ENCODE measurements at places on chromosomes 2 and 18.

DNA sequence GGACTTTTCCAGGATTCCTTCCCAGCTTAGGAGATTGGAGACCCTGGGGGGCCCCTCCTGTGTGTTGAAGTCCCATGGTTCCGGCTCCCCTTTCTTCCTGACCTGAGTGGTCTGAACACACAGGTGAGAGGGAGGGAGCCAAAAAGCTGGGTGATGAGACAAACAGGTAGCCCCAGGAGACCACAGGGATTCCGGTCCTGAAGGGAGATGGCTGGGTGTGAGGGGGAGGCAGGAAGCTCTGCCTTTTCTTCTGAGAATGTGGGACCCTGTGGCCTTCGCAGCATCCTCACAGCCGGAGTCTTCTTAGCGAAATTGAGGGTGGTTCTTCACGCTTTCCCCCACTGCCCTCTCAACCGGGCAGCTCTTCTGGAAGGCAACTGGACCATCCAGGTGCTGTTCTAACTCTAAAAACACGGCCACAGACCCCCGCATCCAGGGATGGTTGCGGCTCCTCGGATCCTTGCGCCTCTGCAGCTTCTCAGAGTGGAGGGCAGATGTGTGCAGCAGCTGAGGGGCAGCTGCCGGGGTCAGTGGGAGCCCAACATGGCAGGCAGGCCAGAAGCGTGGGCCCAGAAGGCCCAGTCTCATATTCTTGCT lies 4.4 kb downstream of the SLC66A3 start:
- no peak for DNase-seq

GRCh38 chr18:51162617-51163016 lies 34.9 kb downstream of the MEX3C start:
- DNase-seq = no peak

GRCh38 chr18:72180689-72181088 lies 363.5 kb downstream of the CBLN2 start:
- DNase-seq = no peak

- no peak for DNase-seq
Measured at GRCh38 chr2:185643434-185643833, 95.2 kb upstream of the FSIP2 start.

- peak; percentile 66 for DNase-seq
Measured at GRCh38 chr2:67500541-67500940, 103.4 kb downstream of the ETAA1 start.

- DNase-seq = no peak
Measured at GRCh38 chr2:224798180-224798579, 82.0 kb upstream of the CCDC195 start.

- peak; percentile 33 for DNase-seq
Measured at GRCh38 chr2:181955010-181955409, 30.6 kb upstream of the PPP1R1C start.

DNA sequence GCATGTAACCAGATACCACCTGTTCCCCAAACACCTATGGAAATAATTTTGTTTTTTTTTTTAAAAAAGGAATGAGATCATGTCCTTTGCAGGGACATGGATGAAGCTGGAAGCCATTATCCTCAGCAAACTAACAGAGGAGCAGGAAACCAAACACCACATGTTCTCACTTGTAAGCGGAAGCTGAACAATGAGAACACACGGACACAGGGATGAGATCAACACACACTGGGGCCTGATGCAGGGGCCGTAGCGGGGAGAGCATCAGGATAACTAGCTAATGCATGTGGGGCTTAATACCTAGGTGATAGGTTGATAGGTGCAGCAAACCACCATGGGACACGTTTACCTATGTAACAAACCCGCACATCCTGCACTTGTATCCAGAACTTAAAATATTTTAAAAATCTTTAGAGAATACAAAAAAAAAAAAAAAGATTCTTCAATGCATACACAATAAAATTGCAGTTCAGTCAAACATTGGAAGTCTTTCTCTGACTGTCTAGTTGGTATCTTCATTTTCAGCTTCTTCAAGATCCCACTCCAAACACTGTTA lies 11.6 kb upstream of the CASP10 start:
- DNase-seq = no peak

GRCh38 chr2:10188211-10188610 lies 65.7 kb downstream of the RRM2 start:
- DNase-seq = no peak

DNA sequence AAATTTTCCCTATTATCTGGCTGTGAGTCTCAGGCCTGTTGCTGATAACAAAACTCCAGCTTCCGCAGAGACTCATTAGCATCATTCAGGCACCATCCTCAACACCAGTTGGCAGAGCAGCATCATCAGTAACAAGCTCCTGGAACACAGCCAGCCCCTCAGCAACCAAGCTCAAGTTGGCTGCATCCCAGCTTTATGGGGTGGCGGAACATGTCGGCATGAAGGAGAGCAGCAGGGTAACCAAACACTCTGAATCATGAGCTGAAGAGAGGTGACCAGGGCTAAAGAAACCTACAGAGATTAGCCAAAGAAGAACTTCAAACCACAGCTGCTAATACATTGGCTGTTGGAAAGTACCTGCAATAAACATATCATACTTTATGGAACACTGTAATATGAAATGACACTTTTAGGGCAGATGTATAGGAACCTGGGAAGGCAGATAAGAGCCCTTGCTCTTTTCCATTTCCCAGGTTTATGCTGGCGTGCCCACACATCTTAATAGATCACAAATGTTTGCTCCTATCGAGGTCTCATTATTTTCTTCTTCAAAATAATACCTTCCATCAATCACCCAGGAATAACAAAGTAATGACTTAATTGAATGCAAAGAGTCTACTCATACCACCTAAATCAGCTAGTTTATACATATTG lies 63.8 kb downstream of the PDE11A start:
- DNase-seq = no peak

- DNase-seq = no peak
Measured at GRCh38 chr2:207202645-207203044, 36.9 kb upstream of the KLF7 start.

- no peak for DNase-seq
Measured at GRCh38 chr2:20633001-20633400, 17.9 kb downstream of the HS1BP3 start.

- no peak for DNase-seq
Measured at GRCh38 chr2:202278944-202279343, 13.4 kb downstream of the NOP58 start.

DNA sequence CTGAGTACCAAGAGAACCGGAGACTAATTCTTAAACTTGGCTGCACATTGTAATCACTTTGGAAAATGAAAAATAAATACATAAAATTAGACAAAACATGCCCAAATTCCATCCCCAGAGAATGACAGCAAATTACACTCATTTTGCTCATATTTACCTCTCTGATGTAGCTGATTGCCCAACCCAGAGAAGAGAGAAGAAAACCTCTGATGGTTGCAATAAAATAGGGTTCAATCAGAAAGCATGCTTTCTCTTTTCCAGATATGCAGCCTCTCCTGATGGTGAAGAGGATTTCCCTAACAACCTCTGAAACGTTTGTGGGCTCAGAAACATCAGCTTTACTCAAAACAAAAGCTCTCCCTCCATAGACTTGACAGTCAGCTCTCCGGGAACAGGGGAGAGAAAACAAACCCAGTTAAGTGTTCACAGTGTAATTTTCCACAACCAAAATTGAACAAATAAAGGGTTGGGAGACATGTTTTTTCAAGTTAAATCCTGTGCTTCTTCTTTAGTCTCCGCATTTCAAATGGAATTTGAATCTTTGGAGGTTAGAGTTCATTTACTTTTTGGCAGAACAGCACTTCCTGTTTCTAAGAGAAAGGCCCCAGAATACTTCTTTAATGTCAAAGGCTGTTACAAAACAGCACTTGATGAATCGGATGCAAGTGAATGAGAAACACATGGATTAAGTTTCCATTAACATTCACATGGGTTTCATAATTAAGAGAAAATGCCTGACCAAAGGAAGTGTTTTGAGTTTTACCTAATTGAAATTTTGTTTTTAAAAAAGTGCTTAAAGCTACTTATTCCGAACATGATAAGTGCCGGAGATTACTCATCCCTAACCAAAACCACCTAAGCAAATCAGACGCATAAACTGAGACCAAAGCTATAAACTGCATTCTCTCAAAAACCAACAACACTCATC lies 570.1 kb upstream of the SYT4 start:
- peak; percentile 6 for DNase-seq

DNA sequence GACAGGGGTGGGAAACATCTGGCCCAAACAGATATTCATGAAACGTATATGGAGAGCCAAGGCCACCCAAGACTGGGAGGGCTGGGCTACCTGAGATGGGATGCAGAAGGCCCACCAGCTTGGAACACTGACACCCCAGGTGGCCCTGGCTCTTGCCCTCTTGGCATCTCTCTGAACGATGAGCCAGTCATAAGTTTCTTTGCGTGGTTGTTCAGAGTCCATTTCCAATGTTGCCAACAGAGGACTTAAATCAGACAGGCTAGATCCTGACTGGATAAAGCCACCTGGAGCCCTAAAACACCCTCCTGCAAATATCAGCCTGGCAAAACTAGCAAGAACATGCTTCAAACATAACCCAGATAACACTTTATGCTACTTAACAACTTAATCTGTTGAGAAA lies 42.6 kb downstream of the LPIN2 start:
- DNase-seq = no peak

DNA sequence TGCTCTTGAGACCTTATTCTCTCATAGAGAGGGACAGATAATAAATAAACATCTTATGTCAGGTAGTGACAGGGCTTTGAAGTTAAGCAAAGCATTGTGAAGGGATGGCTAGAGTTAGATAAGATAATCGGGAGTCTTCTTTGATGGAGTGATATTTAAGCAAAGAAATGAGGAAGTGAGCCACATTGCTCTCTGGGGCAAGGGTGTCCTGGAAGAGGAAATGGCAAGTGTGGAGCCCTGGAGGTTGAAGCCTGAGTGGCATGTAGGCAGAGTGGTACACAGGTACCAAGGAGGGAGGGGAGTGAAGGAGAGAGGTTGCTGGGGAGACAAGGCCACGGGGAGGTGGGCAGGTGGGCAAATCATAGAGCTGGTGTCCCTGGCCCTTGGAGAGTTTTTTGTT lies 110.2 kb downstream of the CTAGE1 start:
- DNase-seq = no peak
